ENCODE measurements at places on chromosomes 3 and 15.

DNA sequence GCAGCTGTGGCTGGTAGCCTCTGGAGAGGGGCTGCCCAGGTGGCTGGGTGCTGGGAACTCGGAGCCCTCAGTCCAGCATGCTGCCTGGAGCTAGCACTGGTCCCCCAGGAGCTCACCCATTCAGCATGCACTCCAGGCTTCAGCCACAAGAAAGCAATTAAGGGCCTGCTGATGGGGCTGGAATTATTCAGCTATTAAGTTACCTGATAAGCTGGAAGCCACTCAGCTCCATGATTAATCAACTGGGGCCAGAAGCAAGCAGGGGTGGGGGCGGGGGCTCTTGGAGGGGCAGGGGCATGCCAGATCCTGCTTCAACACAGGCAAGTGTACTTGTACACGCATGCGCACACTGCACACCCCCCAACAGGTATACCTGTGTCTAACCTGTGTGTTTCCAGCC lies 22.1 kb upstream of the TMEM115 start:
- DNase-seq, result no peak

GRCh38 chr15:29270976-29271375 lies 1.4 kb upstream of the NSMCE3 start:
- no peak for DNase-seq

- no peak for DNase-seq
These were observed 74.5 kb downstream of the LSM3 start for GRCh38 chr3:14253022-14253706.

DNA sequence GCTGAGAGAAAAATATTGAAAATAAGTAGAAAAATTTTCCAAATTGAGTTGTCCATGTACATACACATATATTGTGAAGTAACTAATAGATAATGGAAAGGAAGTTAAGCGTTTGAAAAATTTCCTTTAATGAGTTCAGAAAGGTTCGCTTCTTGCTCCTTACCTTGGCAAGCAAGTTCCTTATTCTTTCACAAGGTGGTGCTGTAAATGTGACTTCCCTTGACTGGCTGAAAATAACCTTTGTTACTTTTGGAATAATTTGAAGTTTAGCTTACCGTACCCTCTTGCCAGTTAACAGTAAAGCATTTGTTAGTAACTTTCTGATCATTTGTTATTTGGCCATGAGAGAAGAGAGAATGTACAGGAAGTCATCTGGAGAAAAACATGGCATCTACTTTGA lies 41.6 kb downstream of the PYDC2 start:
- no peak for DNase-seq

DNA sequence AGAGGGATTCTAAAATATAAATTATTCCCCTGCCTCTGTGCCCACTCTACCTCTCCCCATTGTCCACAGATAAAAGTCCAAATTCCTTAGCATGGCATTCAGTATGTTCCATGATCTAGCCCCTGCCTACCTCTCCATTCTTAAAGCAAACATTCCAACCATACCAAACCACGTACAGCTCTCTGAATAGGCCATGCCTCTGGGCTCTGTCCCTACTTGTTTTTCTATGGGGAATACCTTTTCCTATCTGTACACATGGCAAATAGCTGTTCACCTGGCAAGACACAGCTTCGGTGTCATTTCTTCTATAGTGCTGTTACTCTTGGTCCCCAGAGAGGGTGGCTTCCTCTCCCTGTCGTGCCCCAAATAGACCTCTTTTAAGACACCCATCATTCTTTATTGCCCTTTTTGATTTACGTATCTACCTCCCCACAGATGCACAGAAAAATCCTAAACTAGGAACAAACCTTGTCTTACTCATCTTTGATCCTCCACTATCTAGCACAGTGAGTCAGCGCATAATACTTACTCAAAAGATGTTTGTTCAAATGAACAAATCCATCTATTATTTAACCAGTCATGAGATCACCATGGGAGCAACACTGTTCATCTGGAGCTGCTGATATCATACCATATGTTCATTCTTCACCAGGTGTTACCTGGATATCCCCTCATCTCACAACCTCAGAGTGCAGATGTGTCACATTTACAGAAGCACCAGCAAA lies 329.8 kb downstream of the THSD4 start:
- DNase-seq, result no peak

GRCh38 chr3:103609472-103609871 lies 1174.7 kb downstream of the ZPLD1 start:
- DNase-seq, result no peak

DNA sequence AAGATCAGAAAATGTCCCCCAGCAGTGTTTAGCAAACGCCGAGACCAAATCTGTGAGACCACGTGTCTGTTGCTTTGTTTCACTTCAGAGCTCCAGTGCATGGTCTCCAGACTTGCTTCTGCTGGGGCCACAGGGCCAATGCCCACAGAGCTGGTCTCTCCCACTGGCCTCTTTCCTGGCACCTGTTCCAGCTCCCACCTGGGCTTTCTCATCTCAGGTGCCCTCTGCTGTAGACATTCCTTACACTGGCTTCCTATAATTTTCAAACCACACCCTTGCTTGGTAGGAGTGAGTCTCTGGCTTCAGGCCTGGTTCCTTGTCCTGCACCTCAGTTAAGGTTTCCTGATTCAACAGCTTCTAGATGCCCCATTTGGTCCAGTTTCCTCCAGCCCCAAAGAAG lies 243.1 kb downstream of the ADAMTS17 start:
- no peak for DNase-seq

DNA sequence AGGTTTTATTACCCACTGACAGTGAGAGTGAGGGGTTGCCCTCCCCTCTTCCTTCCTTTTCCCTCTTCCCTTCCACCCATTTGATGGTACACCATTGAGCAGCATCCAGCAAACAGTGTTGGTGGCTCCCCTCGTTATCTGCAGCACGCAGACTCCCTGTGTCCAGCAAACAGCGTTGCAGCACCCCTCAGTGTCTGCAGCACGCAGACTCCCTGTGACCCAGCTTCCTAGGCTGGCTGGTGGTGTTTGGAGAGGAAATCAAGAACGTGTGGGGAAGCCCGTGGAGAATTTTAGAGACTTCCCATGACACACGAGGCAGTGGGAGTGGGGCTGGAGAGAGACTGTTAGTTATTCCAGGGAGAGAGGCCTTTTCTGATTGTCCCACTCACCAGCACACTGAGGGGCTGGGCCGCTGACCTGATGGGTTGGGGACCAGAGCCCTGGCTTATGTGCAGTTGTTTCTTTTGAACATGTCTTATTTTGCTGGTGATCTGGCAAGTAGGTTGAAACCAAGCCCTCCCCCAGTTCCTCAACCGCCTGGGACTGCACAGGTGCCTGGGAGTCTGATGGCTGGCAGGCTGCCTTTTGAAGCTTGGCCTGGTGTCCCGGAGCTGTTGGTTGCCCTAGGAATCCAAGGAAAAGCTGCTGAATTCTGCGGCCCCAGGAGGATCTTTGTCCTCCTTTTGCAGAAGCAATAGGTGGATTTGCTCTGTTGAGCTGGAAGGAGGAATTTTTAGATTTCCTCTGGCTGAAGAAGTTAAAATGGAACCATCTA lies 19.0 kb downstream of the APBA2 start:
- no peak for DNase-seq

DNA sequence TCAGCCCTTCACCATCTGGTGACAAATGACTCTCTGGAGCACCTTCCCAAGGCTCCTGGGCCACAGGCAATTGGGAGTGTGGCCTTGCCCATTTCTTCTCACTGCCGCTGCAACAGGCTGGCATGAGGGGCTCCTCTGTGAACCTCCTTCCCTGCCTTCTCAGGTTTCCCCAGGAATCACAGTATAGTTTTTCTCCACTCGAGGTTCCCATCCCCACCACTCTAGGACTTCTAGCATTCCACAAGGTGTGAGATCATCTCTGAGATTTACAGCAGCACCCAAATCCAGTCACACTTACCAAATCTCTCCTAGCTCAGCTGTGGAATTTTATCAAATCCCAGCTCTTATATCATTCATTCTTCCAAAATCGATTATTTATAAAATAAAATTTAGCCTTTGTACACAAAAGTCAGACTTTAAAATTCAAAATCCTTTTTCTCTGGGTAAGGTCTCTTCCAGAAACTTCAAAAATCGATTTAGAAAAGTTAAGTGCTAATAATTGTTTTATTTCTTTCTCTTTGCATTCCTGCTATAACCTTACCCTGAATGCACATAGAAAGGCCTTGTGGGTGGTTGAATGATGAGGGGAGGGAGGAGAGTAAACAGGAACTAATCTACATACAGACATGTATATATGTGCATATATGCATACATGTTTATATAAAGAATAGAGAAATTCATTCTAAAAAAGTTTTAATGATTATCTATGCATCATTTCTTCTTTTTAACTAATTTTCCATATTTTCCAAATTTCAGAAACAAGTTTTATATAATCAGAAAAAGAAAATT lies 18.9 kb upstream of the ATP13A4 start:
- DNase-seq, result no peak

DNA sequence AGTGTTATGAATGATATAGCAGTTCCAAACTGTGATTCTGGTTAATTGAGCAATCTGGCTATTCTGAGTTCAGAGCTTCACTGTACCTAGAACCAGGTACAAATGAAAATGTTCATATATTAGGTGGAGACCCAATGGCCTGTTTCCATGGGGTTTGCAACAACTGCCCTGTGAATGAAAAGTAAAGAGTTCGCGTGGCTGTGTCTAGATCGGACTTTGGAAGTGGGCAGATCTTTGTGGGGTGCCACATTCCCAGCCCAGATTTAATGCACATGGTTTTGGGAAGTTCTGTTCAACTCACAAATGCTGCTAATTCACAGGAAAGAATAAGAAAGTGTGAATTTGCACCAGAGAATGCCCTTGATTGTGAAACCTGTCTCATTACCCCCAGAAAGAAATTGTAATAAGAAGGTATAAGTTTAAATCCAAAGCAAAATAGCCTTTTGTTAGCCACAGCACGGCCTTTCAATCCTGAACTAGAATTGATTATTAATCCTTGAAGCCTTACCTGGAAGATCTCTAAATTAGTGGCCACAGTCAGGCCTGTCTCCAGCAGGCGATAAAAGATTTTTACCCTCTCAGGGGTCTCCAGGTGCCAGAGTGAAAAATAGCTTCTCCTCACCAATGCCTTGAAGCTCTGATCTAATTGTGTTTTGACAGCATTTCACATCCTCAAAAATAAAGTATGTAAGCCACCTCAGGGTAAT lies 22.6 kb downstream of the WHAMM start:
- no peak for DNase-seq

DNA sequence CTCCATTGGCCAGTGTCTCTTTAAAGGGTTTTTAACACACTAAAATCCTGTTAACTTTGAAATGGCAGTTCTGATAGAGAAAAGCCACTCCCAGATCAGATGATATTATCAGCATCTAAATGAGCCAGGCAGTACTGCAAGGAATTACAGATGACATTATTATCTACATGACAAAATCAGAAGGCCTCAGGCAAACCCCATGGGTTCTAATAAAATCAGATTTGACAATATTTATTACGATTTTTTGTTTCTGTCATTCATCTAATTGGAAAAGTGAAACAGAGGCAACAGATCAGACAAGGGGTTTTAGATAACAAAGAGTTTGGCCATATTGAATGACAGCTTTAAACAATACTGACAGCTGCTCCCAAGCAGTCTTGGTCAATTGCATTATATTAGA lies 112.7 kb downstream of the FEZF2 start:
- no peak for DNase-seq

DNA sequence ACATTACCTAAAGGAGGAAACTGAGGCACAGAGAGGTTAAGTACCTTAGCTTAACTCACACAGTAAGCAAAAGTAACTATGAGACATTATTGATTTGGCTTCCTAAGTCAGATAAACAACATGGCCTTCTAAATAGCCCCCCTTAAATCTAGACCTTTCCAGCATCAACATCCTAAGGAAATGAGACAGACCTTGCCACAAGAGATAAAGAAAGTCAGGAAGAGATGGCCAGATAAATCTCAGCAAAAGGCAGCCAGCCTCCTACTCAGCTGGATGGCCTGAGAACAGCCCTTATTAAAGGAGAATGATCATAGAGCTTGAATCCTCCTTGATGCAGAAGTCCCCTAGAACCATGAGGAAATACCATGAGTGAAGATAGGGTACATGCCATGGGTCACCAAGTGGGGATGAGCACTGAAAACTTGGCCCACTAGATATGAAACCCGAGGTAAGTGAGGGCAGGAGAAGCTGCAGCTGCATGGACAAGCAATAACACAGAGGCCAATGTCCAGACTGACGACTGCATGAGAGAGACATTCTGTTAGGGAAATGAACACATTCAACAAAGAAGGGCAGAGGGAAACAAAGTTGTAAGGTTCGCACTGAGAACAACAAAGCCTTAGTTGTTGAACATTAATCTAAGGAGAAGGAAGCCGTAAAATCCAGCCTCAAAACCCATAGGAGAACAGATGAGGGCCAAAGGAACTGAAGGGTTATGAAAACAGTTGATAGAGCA lies 69.6 kb downstream of the ZIC4 start:
- DNase-seq, result no peak

DNA sequence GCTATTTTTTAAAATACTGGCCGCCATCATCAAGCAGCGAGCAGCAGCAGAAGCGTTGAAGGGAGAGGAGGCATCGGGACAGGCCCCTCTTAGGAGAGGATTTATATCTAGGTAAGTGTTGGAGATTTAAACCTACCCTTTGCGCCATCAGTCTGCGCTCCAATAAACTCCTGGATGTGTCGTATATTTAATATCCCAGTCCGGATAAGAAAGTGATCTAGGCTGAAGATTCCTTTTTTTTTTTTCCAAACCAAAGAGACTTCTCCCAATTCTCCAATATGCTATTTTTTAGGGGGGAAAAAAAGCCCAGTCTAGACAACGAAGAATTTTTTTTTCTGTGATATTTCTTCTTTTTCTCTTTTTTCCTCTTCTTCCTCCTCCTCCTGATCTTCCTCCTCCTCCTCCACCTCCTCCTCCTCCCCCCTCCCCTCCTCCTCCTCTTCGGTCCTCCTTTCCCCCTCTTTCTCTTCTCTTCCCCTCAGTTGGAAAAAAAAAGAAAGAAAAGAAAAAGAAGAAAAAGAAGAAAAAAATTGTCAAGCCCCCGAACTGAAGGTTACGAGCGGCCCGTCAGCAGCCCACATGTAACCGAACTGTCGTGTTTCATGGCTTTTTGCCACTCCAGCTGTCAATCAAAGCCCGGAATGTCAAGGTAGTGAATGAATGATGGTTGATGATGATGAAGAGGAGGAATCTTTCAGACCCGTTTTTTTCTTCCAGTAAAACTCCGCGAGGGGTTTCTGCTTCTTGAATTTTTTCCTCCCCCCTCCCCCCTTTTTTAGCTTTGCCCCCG lies 835 bp downstream of the MEIS2 start:
- no peak for DNase-seq

Measured in GM10248 (cell line).